GM23338 (cell line): ENCODE measurements at places on chromosomes 2 and 18. TPM values are rescaled to one million over a fixed set of nuclear protein-coding genes. Genes with fewer than 3 reads are reported as not detected.

DNA sequence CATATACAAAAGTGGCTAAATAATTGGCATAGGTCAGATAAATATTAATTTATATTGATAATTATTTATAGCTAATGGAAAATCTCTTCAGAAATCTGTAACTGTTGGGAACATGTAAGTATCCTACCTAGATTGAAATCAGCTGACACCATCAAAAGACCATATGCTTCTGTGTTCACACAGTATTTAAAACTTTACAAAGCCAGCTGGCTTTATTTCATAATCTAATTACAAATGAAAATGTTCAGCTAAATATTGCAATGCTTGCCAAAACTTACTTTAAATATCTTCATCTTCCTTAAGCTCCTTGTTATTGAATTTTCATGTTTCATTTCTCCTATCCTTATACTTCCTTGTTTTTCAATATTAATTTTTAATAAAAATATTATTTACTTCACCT, 190.9 kb upstream of the DOK6 start:
- no peak for DNase-seq

- DNase-seq, result no peak
These were observed 2.9 kb downstream of the CASP10 start for GRCh38 chr2:201185863-201186262.

GRCh38 chr2:159925975-159926374, 128.0 kb upstream of the CD302 start:
- no peak for DNase-seq

Gene TSPYL6
- not detected in 2 replicates for total RNA-seq

DNA sequence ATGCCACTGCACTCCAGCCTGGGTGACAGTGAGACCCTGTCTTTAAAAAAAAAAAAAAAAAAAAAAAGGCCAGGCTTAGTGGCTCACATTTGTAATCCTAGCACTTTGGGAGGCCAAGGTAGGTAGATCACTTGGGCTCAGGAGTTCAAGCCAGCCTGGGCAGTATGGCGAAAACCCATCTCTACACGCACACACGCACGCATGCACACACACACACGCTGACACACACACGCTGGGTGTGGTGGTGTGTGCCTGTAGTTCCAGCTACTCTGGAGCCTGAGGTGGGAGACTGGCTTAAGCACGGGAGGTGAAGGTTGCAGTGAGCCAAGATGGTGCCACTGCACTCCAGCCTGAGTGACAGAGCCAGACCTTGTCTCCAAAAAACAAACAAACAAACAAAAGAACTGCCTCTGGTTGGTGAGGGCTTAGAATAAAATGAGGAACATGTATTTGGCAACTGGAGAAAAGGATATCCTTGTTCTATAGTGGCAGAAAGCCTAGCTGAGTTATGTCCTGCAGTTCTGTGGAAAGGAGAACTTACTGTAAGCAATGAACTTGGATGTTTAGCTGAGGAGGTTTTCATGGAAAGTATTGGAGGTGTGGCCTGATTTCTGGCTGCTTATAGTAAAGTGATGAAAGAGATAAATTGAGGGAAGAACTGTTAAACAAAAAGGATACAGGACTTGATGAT, 34.0 kb downstream of the HAT1 start:
- DNase-seq, result no peak

Gene SCTR
- total RNA-seq, result not detected in 2 replicates

Gene ACP1
- total RNA-seq, result 189 and 213 TPM in 2 replicates

GRCh38 chr2:95075440-95076132, 46.0 kb downstream of the MRPS5 start:
- DNase-seq, result no peak

Gene EGR4
- not detected in 2 replicates for total RNA-seq

DNA sequence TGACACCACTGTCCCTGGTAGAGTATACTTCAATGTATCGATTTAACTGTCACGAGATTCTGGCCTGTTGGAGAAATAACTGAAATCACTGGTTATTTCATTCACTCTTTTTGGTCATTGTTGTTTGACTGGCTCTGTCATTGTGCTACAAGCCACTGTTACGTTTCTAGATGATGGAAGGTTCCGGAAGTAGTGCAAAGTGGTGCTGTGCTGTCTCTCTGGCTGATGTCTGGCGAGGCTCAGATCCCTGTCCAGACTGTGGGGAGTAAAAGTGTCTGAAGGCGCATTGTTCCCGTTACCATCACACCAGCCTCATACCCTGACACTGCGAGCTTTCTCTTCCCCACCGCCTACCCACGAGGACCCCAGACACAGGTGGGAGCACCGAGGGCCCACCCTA, 11.7 kb downstream of the CNDP1 start:
- no peak for DNase-seq

- DNase-seq, result peak; percentile 89
These were observed 67.0 kb downstream of the CHRNA1 start for GRCh38 chr2:174697255-174697654.

DNA sequence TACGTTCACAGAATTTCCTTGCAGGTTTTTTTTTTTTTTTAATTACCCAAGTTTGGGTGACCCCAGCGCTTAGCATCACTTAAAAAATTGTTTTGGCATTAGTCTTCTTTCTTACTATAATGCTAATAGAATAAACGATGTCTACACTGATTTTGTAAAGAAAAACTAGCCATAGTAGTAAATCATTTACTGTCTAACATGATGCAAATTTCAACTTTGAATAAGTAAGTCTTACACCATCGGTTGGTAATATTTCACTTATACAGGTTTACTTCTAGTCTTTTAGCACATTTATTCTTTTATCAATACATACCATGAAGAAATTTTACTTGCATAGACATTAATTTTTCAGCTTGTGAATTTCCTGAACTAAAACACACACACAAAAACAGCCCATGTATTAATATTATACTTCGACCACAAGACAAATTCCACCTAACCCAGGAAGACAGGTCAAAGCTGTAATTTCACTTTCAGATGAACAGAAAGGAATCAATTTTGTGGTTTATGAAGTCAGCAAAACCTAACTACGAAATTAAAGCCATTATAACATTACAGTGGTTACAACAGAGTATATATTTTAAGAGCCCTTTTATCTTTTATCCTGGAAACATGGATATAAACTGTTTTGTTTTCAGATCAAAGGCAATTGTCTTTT, 1.9 kb downstream of the YES1 start:
- no peak for DNase-seq

GRCh38 chr2:172248785-172249187, 146.1 kb upstream of the DLX2 start:
- DNase-seq, result peak; percentile 38

- no peak for DNase-seq
These were observed 96.6 kb downstream of the PIEZO2 start for GRCh38 chr18:11052800-11053199.

GRCh38 chr2:109463236-109463635, 150.5 kb downstream of the SEPTIN10 start:
- DNase-seq, result no peak

Gene L3MBTL4
- 0.85 and 2.8 TPM in 2 replicates for total RNA-seq

GRCh38 chr2:108169982-108170625, 69.7 kb upstream of the SULT1C3 start:
- peak; percentile 74 for DNase-seq

DNA sequence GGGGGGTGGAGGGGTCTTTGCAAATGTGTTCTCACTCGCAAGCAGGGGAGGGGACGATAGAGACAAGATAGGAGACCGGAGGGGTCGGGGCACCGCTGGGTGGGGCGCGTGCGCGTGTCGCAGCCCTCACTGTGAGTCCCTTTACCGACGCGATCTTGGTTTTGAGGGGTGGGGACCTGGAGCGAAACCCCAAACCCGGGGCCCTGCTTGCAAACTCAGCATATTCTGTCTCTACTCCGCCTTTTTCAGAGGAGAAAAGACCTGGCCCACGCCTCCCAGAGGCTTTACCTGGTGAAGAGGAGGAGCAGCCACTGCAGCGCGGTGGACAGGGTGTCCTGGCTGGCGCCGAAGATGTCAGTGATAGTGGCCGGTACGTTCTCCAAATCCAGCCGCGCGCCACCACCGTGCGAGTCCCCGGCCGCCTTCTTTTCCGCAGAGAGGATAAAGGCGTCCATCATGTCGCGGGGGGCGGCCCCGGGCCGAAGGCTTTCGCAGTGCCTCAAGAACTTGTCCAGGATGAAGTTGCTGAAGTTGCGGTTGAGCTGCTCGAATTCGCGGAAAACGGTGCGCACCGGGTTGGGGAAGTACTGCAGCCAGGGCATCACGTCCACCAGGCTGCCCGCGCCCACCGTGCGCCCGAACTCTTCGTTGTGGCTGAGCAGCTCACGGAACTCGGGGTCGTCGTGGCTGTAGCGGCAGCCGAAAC, 1.7 kb downstream of the CYP1B1 start:
- DNase-seq, result peak; percentile 60

- DNase-seq, result no peak
These were observed 164.2 kb downstream of the NAPG start for GRCh38 chr18:10690035-10690329.

- peak; percentile 77 for DNase-seq
These were observed 81.5 kb downstream of the BCL2 start for GRCh38 chr18:63237881-63238692.

Gene KCNIP3
- 0.83 and 2.6 TPM in 2 replicates for total RNA-seq

DNA sequence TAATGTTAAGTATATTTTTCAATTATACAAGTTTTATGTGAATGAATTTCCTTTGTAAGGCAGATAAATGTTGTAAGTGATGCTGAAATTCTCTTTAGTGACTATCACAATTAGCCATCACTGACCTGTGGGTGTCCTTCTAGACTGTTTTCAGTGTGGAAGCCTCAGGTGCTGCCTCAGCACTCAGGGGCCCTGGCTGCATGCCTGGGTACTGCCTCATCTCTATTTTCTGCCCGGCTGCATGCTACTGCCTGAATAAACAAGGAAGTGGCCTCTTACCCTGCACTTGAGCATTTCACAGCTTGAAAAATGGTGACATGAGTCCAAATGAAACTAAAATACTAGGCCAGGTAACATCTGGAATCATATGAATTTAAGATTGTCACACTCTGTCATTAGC, 787.6 kb upstream of the SALL3 start:
- DNase-seq, result no peak

GRCh38 chr2:2642906-2643890, 312.1 kb upstream of the MYT1L start:
- no peak for DNase-seq

DNA sequence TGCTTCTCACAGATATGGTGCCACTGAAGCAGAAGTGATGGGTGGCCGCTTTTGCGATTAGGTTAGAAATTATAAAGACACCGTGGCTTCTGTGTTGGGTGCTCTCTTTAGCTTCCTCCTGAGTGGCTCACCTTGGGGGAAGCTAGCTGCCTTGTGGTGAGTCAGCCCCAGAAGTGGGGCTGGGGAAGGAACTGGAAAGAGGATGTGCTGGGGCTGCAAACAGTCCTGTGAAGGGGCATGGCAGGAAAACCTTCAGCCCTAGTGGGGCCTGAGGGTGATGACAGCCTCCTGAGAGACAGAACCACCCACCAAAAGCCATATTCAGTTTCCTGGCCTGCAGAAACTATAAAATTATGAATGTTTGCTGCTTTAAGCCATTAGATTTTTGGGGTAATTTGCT, 8.9 kb upstream of the ASB18 start:
- no peak for DNase-seq

GRCh38 chr2:24855022-24855622, 61.9 kb downstream of the CENPO start:
- no peak for DNase-seq

- DNase-seq, result no peak
These were observed 47.3 kb downstream of the WDFY1 start for GRCh38 chr2:223897669-223898330.

Gene GCKR
- total RNA-seq, result not detected in 2 replicates

- DNase-seq, result no peak
These were observed 83.8 kb upstream of the KLHL29 start for GRCh38 chr2:23301136-23301535.

DNA sequence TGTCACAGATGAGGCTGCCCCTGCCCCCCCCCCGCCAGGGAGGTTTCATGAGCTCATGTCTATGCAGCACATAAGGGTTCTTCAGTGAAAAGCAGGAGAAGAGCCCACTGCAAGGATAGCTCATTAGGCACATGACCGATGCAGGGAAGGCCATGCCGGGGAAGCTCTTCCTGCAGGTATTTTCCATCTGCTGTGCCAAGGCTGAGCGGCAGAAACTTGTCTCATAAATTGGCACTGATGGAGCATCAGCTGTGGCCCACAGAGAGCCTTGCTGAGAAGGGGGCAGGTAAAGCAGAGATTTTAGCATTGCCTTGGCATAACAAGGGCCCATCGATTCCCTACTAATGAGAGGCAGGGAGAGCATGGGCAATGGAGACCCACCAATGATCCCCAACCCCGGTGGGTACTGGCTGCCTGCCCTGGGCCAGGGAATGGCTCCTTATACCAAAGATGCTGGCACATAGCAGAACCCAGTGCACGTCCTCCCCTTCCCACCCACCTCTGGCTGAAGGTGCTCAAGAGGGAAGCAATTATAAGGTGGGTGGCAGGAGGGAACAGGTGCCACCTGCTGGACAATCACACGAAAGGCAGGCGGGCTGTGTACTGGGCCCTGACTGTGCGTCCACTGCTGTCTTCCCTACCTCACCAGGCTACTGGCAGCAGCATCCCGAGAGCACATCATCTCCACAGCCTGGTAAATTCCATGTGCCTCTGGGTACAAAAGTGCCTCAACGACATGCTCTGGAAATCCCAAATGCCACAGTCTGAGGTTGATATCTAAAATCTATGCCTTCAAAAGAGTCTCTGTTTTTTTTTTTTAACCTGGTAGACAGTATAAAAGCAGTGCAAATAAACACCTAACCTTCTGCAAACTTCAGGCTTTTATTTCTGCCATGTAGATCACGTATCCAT, 41.4 kb downstream of the STEAP3 start:
- peak; percentile 84 for DNase-seq

Gene SLC5A7
- total RNA-seq, result 0.08 and 0.17 TPM in 2 replicates

Gene SLC30A3
- 5.1 and 8.3 TPM in 2 replicates for total RNA-seq

DNA sequence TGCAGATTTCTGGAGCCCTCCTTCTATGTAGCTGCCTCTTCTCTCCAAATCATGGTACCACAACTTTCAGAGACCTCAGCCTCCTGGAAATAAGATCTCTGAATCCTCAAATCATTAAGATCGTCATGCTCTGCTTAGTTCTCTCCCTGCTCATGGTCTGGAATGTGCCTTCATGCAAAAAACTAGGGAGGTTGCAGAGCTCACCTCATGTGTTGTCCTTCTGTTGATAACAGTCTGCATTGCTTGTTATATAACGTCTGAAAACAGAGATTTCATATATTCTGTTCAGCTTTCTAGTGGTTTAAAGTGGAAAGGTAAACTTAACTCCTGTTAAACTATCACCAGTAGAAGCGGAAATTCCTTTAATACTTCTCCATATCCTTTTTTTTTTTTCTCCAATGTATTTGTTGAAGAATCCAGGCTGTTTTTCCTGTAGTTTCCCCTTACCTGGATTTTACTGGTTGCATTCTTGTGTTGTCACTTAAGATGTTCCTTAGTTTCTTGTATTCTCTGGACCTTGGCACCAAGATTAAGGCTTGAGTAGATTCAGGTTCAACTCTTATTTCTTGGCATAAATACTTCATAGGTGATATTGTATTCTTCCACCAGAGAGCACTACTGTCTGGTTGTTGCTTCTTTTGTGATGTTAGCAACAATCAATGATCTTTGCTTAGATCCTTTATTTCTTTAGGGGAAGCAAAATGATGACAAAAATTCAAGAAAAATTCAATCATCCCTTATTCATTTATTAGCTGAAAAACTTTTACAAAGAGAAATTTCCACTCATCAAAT, 211.3 kb downstream of the LOXHD1 start:
- no peak for DNase-seq
